Umbilical cord (tissue), 2 donors: ENCODE measurements at places on chromosomes 7 and 10.
A peak's percentile ranks its signal among the peaks of the same experiment; 100 is the strongest.

- DNase-seq: no peak
Measured at GRCh38 chr10:124271676-124272075, 147.0 kb downstream of the OAT start.

DNA sequence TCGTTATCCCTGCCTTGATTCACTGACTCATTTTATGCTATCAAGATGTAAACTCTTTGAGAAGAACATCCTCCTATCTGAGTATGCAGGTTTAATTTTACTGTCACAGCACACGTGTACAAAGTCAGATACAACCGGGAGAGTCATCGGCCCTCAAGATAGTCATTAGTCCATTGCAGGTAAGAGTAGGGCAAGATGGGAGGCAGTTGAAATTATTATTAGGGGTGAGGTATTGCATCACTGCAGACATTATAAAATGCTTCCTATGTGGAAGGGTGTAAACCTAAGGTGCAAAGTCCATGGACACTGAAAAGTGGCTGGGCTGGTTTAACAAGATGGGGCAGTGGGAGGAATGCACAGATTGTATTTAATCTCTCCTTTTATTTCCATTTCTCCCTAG is 113.7 kb downstream of the ARL4A start:
- no peak for DNase-seq

- no peak for DNase-seq
Measured at GRCh38 chr7:147569116-147569913, 1021.3 kb upstream of the C7orf33 start.

GRCh38 chr7:20146451-20146850 is 70.7 kb downstream of the MACC1 start:
- DNase-seq: peak; percentile 85

- peak; percentile 78 for DNase-seq
Measured at GRCh38 chr10:65194555-65194954, 1673.4 kb downstream of the REEP3 start.

- DNase-seq: no peak
Measured at GRCh38 chr10:92265687-92266258, 25.1 kb downstream of the CPEB3 start.

DNA sequence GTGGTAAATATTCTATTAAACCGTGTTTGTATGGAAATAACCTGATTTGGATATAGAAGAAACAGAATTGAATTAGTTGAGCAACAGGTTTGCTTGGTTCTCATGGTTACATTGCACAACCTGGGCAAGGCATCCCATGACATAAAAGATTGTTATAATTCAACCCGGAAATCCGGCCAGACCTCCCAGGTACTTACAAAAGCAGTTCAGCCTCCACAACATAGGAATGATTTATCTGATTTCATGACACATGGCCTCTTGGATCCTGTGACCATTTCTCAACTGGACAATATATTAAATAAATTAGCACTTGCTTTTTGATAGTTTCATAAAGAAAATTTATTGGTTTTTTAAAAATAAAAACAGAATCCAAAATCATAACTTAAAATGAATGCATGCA is 55.1 kb upstream of the PTPN12 start:
- DNase-seq: peak; percentile 39

- DNase-seq: no peak
Measured at GRCh38 chr10:18290651-18291313, 150.6 kb downstream of the CACNB2 start.

DNA sequence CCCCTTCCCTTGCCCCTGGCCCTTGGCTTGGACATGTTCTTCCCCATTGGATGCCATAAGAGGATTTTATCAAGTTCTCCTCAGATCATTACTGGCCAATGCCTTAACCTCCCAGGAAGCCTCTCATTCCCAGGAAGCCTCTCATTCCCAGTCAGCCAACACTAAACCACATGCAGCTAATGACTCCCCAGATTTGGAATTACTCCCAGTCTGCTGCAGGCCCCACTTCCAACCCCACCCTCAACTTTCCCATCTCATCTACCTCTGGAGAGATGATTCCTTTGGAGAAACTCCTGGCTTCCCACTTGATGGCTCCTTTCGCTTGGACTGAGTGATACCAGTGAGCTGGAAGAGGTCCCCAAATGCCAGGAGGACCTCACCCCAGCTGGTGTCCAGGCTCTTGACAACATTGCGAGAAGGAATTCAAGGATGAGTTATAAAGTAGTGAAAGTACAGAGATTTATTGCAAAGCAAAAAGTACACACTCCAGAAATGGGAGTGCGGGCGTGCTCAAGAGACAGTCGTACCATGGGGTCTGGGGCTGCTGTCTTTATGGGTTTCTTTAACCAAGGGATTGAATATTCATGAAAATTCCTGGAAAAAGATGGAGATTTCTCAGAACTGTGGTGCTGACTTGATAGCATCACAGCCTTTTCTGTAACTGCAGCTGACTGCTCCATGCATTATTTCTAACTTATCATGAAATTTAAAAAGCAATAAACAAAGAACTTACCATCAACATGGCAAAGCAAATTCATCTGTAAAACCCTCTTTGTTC is 117.2 kb upstream of the ADCY1 start:
- peak; percentile 24 for DNase-seq

- no peak for DNase-seq
Measured at GRCh38 chr10:43002596-43002995, 74.3 kb upstream of the RET start.

DNA sequence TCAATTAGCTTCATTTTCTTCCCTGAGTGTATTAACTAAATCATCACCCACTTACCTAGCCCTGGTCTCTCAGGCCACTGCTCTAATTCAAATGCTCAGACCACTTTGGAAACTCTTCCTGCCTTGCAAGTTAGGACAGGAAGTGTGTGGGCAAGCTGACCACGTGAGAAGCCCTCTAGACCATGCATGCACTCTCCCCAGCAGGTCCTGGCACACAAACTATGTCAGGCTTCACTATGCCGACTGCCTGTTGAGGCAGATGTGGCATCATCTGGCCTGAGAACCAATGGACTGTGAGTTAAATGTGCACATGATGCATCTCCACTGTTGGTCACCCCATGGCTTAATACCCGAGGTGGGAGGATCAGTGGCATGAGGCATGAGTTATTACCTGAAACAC is 439.6 kb downstream of the GRID1 start:
- no peak for DNase-seq
